T-helper 2 cell (primary cell): ENCODE measurements at places on chromosomes 11 and 22.

DNA sequence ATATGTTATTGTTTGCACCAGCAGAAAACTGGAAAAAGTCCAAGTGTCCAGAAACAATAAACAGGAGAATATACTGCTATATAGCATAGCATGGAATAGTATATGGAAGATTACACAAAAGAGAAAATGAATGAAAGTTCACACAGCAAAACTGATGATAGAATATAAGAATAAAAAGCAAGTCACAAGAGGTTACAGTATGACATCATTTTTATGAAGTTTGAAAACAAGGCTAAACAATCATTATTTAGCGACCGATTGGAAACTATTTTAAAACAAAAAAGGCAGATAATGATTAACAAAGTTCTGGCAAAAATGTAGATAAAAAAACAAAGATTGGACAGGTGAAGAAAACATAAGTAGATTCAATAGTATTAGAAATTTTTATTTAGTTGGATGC is 47.1 kb downstream of the SOX6 start:
- DNase-seq, result no peak

DNA sequence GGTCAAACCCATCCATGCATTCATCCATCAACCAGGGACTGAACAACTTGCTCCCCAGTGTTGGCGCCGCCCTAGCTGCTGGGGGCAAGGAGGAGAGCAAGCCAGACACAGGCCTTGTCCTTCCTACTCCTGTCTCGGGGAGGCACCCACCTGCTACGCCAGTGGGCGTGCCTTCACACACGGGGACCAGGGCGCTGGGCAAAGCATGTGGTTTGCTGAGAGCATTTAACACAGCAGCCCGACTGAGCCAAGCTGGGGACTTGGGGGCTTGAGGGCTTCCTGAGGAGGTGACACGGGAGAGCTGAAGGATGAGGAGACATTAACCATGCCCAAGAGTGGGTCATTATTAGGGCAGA is 30.6 kb downstream of the CACNA1I start:
- no peak for DNase-seq

GRCh38 chr11:1879941-1880720 is 11.6 kb downstream of the PRR33 start:
- DNase-seq, result no peak

DNA sequence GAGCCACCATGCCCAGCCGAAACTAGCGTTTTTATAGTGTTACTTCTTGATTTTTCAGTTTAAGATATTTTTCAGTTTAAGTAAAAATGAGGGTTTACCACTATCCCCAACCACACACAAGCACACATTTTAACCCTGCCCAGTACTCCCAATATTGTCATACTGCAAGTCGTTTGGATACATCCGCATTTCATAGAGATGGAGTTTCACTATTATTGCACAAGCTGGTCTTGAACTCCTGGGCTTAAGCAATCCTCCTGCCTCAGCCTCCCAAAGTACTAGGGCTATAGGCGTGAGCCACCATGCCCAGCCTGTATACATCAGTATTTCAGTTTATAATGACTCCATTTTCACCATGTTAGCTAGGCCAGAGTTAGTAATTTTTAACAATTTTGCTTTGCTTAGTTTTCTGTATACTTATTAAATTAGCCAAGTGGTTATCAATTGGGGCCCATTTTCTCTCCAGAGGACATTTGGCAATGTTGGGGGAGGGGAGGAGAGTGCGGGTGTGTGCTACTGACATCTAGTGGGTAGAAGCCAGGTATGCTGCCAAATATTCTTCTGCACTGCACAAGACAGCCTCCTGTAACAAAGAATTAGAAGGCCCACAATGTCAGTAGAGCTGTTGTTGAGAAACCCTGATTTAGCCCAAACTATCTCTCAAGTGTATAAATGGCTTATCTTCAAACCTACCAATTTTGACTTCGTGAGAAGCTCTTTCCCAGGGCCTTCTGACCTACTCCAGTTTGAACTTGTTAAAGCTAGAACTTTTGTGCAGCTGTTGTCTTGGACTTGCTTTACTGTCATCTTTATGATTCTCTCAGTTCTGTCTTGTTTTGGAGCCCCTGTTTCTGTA is 7.3 kb downstream of the USP47 start:
- peak; percentile 82 for DNase-seq

- no peak for DNase-seq
These were observed 25.1 kb upstream of the USP47 start for GRCh38 chr11:11816511-11817314.

DNA sequence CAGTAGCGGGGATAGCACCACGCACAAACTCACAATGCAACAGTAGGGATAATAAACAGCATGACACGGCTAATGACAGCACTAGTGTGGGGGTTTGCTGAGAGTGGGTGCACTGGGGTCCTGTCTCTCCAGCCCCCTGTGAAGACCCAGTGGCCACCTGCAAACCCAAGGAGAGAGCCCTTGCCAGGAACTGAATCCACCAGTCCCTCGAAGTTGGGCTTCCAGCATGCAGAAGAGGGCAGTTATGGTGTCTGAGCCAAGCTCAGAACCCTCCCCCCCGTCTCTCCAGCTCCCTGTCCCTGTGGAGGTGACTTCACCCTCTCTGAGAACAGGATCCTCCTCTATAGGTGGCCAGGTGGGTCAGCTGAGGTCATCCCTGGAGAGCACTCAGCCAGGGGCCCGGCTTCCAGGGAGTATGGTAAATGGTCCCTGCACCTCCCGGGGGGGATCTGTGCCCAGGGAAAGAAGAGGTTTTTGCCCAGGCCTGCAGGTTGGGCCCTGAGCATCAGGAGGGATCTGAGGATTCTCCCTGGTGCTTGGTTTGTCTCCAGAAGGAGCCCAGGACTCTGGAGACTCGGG is 86.3 kb upstream of the PRR5 start:
- no peak for DNase-seq

DNA sequence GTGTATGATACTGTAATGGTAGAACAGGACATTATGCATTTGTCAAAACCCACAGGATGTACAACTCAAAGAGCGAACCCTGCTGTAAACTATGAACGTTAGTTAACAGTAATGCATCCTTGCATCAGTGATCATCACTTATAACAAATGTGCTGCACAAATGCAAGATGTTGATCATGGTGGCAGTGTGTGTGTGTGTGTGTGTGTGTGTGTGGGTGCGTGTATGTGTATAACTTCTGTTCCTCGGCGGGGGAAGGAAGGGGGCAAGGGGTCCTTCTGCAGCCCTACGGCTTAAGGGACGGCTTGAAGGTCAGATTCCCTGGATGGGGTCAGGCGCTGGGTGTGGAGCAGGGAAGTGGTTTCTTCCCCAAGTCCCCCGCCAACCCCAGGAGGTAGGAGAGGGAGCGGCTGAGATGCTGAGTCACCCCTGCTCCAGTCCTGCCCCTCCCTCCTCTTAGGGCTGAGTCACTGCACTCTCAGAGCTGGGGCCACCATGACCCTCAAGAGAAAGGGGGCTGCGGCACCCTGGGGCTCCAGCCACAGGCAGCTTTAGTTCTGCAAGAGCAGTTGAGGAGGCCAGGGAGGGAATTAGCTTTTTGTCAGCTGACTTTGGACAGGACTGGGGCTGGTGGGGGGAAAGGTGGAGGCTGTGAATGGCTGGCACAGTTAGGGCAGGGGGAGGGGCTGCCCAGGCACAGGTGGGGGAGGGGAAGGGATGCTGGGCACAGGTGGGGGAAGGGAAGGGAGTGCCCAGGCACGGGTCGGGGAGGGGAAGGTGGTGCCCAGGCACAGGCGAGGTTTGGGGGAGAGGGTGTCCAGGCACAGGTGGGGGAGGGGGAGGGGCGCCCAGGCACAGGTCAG is 8.8 kb upstream of the CTSD start:
- DNase-seq, result peak; percentile 41

GRCh38 chr11:27553186-27553585 is 46.6 kb upstream of the LIN7C start:
- DNase-seq, result no peak

- no peak for DNase-seq
These were observed 10.2 kb upstream of the TLCD5 start for GRCh38 chr11:120314861-120315260.

GRCh38 chr22:42080287-42080686 is 787 bp downstream of the SMDT1 start:
- peak; percentile 46 for DNase-seq

- no peak for DNase-seq
These were observed 73.5 kb upstream of the PPARA start for GRCh38 chr22:46076651-46077339.

DNA sequence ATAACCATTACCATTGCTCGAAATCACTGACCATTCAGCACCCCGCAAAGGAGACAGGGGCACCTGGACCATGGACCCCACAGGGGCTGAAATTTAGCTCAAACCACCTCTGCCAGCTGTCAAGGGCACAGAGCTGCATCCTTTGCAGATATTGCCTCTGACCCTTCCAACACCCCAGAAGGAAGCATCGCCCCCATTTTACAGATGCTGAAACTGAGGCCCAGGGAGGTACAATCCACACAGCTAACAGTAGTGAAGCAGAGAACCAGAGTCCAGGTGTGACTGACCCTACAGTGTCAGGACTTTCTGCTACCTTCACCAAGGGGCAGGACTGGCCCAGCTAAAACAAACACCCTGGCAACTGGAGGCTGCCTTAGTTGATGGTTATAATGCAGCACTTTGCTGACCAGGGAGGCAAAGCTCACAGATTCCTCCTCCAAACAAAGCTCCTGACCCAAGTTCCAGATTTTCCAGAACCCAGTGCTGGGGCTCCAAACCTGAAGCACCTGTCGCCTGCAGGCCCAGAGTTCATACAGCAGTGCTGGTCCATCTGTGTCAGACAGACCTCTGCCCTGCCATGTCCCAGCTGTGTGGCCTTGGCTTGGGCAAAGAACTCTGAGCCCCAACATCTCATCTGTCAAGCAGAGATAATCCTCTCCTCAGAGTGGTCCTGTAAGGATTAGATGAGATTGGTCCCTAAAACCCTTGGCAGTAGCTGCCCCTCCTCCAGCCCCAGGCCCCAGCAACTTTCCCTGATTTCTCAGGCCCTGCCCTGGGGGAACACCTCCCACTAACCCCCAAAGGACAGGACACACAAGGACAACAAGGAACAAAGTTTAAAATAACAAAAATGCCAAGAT is 15.2 kb upstream of the ARAP1 start:
- DNase-seq, result no peak

- DNase-seq, result peak; percentile 36
These were observed 6.3 kb upstream of the SYNGR1 start for GRCh38 chr22:39343259-39344045.

DNA sequence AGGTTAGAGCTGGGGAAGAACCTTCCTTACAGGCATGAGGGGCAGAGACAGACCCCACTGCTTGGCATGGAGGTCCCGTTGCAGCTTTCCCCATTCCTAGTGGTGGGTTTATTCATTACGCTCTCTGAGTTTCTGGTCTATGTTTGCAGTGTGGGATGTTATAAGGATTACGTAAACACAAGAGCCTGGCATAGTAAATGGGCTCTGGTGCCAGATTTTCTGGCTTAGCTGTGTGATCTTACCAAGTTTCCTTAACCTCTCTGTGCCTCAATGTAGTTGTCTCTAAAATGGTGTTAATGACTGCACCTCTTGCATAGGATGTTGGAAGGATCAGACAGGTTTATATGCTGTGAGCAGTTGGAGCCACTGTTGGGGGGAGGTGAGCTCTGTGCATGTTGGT is 15.1 kb downstream of the DTX4 start:
- DNase-seq, result no peak

DNA sequence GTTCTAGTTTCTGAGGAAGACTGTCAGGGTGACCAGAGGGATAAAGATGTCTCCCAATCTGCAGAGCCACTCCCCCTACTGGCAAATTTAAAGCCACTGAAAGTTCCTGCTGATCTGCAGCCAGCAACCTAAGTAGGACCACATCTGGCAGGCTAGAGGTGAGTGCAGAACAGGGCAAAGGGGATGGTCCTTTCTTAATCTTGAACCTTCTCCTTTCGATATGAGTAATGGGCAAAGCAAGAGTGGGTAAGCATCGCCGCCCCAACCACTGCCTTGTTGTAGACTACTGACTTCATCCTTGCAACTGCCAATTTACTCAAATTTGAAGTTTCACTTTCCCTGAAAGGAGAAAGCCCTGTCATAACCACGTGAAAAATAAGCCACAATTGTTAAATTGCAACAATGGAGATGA is 30.7 kb downstream of the SCUBE2 start:
- DNase-seq, result no peak

DNA sequence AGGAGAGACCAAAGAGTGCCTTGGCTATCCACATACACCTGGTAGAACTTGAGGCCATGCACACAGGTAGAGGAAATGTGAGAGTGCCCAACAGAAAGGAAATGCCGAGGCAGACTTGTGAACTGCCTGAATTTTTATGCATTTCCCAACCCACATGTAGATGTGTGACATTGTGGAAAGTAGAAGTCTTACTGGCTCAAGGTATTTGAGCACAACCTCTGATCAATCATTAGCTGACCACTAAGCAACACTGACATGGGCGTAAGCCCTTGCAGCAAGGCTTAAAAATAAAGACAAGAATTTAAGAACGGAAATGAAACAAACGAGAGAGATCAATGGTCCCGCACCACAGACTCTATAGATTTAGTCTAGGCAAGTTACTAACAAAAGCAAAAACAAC is 62.6 kb downstream of the POLD3 start:
- DNase-seq, result no peak

- no peak for DNase-seq
These were observed 430.6 kb downstream of the MIAT start for GRCh38 chr22:27088026-27088425.

DNA sequence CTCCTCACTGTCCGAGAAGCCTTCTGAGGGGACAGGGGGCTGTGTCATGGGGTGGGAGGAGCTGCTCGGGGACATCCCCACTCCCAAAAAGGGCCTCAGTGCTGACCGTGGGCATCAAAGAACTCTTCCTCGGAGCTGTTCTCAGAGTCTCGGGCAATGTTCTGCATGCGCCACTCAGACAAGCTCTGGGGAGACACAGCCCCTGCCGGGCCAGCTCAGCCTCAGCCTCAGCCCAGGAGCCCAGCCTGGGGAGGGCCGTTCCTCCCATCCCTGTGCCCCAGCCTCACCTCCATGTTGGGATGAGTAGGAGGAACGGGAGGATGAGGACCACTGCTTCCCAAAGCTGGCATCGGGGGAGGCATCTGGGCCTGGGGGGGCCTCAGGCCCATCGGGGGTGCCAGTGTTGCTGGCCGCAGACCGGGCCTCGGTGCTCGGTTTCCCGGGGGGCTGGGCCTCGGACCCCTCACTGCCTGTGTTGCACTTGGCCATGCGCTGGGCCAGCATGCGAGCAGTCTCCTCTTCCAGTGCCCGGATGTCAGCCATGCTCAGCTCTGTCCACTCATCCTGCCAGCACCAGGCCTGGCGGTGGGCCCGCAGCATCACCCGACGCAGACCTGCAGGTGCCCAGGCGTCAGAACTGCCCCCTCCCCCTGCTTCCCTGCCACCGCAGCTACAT is 5.2 kb downstream of the PITPNM1 start:
- no peak for DNase-seq
